A549 treated with AZD2906 at 1 μM for 4 hours (cell line): ENCODE measurements at places on chromosomes 11 and 22. TPM values are rescaled to one million over a fixed set of nuclear protein-coding genes. Genes with fewer than 3 reads are reported as not detected.

CCDC157 gene
- total RNA-seq: 2.6 to 3.2 TPM (median 2.9 TPM) in 5 replicates

BTG4 gene
- 0.10 to 0.23 TPM (median 0.18 TPM) in 4 of 5 replicates, not detected in the other for total RNA-seq

TENM4 gene
- total RNA-seq: 0.07 to 0.30 TPM (median 0.11 TPM) in 5 replicates

TEF gene
- total RNA-seq: 0.86 to 1.0 TPM (median 0.92 TPM) in 5 replicates

PLEKHA7 gene
- 56.2 to 65.6 TPM (median 58.3 TPM) in 5 replicates for total RNA-seq

C22orf15 gene
- not detected in 5 replicates for total RNA-seq

PI4KA gene
- total RNA-seq: 16.9 to 20.7 TPM (median 19.7 TPM) in 5 replicates

THOC5 gene
- 28.8 to 34.4 TPM (median 31.5 TPM) in 5 replicates for total RNA-seq

GRIK4 gene
- 0.02 to 0.04 TPM (median 0.03 TPM) in 3 of 5 replicates, not detected in the others for total RNA-seq

LARGE1 gene
- 3.8 to 4.6 TPM (median 4.1 TPM) in 5 replicates for total RNA-seq

BCO2 gene
- 0.70 to 1.5 TPM (median 0.96 TPM) in 5 replicates for total RNA-seq

LRRC55 gene
- total RNA-seq: 0.01 TPM in 1 of 5 replicates, not detected in the others

MMP7 gene
- total RNA-seq: 20.6 to 32.5 TPM (median 23.4 TPM) in 5 replicates
